ENCODE measurements at places on chromosomes 16 and 17.

DNA sequence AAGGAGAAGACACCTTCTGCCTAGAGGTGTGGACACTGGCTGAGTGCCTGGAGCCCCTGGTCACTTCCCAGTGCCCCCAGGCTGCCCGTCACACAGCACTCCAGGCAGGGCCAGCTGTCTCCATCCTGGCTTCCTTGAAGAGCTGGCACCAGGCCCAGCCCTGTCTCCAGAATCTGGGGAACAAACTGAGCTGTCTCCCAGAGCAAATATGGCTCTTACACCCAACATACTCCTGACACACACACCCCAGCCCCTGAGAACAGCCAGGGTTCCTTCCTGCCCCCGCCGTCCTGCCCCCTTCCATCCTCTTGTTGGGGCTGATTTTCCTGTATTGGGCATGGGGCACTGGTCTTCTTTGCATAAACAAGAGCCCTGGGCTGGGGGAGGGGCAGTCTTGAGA lies 9.1 kb downstream of the NHERF1 start:
- DNase-seq, result no peak

DNA sequence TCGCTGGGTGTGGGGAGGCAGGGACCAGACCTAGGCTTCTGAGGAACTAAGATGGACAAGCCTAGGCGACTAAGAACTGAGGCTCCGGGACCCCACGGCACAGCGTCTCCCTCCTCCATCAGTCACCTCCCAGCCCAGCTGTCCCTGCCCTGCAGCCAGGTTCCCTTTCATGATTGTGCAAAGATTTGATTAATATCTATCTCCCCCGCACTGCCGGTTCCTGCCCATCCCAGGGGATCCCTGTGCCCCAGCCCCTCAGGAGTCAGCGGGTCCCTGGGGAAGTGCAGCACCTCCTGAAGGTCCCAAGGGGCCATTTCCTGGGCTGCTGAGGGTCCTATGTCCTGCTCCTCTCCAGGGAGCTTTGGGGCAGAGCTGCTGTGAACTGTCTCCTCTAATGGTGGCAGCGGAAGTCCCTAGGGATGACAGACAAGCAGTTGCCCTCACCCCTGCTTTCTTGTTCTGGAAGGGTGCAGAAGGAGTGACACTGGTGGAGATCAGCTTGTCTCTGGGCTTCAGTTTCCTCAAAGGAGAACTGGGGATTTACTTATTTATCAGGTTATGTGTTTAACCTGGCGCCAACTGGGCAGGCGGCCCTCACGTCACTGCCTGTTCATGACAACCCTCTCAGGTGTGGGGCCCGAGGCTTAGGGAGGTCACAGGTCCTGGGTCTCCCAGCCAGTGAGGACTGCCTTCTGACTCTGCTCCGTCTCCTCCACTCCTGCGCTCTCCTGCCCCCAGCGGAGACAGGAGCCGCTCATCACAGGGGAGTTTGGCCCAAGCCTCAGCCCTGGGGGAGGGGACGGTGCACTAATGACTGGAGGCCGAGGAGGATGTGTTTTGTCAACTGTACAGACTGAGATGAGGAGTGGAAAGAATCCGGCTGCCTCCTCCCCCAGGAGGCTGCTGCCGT lies 1.9 kb upstream of the C16orf74 start:
- DNase-seq, result no peak

GRCh38 chr17:1058423-1059130 lies 61.6 kb downstream of the TIMM22 start:
- peak; percentile 38 for DNase-seq

- no peak for DNase-seq
Observed at GRCh38 chr16:84546669-84547545, 42.4 kb upstream of the MEAK7 start.

- no peak for DNase-seq
Observed at GRCh38 chr16:71460236-71460635, 1.8 kb downstream of the ZNF23 start.

- no peak for DNase-seq
Observed at GRCh38 chr17:4968486-4969046, 949 bp upstream of the SPAG7 start.

GRCh38 chr17:2266865-2267228 lies 36.7 kb downstream of the SMG6 start:
- no peak for DNase-seq

DNA sequence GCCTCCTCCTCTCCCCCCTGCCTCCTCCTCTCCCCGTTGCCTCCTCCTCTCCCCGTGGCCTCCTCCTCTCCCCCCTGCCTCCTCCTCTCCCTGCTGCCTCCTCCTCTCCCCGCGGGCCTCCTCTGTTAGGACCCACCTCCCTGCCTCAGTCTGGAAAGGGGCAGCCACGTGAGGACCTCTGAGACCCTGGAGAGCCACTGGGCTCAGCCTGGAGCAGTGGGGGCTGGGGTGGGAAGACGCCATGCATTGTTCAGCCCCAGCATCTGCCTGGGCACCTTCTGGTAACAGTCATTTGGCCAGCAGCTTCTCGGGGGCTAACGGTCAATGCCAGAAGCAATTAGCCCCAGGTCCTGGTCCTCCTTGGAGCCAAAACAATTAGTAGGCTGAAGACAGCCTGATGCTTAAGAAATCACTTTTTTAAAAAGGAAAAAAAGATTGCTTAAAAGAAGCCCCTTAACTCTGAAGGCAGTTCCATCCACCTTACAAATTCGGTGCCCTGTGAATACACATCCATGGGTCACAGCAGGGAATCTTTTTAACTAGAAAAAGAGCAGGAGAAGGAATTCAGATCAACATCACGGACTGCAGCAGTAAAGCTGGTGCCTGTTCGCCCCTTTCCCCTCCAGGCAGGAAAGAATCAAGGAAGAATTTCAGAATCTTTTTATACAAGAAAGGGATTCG lies 29.8 kb downstream of the NXN start:
- DNase-seq, result no peak

DNA sequence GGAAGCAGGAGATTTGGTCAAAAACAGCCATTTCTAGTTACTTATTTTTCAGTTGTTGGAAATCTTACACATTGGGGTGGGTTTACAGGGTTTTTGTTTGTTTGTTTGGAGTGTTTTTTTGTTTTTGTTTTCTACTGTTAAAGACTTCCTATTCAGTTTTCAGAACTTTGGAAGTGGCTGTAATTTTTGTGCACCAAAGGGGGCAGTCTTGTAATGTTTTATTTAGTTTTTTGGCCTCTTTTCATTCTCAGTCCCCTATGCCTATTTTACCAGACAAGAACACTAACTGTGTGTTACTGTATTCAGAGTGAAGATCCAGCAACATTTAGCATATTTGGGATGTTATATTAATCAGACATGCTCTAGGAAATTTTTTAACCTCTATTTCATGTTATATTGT lies 20.6 kb downstream of the TPPP3 start:
- no peak for DNase-seq

DNA sequence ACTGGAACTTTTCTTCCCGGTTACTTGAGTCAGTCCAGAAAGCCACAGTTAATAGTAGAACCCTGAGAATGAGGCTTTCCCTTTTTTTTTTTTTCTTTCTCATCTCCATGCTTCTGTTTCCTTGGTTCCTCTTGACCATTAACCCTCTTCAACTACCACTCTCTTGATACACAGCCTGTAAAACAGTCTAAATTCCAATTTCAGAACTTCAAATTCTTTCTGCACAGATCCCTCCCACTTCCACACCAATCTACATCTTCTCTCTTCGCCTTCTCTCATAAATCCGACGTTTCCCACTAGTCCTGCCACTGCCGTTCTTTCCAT lies 588 bp downstream of the METTL16 start:
- DNase-seq, result no peak

GRCh38 chr16:85286066-85286831 lies 174.0 kb upstream of the CIBAR2 start:
- no peak for DNase-seq

DNA sequence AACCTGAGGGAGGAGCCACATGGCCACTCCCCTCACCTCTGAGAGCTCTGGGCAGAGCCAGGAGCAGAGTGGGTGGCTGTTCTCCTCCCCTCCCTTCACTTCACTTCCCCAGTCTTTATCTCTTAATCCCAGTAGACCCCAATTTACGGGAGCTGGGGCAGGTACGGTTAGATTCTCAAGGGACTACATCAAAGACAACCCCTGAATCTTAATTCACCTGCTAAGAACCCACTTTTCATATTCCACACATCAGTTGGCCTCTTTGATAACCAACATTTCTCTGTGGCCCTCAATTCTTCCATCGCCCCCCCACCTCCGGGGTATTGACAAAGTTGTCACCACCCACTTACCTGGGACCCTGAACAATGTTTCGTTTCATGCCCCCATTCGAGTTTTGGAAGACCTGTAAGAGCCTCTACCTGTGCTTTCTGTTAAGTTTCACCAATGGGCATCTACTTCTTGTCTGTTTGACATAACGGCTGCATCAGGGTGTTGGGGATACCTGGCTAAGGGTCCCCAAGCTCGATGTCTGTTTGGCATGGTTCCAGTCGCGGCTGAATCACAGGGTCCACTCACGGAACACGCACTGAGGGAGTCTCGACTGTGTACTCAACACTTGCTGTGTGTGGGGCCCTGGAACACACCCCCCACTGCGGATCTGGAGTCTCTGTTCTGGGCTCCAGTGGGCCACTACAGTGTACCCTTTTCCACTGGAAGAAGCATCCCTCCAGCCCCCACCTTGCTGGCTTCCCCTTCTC lies 27.8 kb downstream of the SLC38A8 start:
- no peak for DNase-seq

- DNase-seq, result no peak
Observed at GRCh38 chr17:61247439-61247838, 152.2 kb upstream of the TBX2 start.

DNA sequence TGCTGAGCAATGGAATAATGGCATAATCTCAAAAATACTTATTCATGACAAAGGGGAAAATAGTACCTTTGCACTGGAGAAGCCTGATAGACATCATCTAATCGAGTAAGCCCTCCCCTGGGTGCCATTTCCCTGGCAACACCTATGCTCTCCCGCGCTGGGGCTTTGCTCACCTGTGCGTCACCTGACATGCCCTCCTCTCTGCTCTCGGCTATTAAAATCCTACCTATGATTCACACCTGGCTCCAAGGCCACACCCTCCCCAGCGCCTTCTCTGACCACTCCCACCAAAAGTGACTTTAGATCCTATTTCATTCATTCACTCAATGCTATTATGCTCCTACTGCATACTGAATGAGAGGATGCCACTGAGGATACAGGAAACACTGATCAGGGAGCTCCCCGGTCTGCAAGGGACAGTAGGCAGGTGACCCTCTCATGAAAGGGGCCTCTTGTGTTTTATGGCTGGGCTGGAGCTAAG lies 83.9 kb downstream of the NT5M start:
- no peak for DNase-seq

DNA sequence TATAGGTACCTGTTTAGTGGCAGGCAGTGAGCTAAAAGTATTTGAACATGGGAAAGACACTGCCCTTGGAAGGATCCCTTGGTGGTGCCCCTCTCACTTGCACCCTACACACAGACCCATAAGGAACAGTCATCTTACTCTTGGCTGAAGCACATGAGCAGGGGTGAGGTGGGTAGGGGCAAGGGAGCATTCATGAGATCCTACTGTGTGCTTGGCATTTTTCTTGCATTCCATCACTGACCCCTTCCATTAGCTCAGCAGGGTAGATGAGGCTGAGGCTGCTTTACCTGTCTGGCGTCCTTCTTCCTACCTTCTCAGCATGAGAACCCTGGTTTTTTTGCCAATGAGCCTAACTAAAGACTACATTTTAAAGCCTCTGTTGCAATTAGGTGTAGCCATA lies 48.3 kb downstream of the CCT6B start:
- DNase-seq, result no peak

DNA sequence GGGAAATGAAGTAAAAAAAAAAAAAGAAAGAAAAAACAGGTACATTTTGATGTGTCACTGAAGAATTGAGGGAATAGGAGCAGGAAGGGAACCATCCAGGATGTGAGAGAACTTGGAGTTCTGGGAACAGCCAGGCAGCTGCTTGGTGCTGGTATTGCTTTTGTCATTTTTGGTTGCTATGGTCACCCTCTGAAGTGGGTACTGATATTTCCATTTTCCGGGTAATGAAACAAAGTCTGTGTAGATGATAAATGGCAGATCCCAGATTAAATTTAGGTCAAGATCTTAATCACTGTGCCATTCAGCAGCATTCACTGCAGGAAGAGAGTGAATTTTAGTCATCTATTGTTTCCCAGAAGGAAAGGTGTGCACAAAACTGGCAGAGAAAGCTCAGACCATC lies 93.6 kb downstream of the ABCA8 start:
- no peak for DNase-seq

GRCh38 chr16:67936124-67936879 lies at the start of gene PSMB10:
Gene PSMB10, minus strand, starts transcription at chr16:67936850. Its CDS starts 101 bp downstream, at chr16:67936749.
- no peak for DNase-seq

- DNase-seq, result peak; percentile 78
Observed at GRCh38 chr17:39800540-39800939, 62.8 kb downstream of the GRB7 start.

- DNase-seq, result peak; percentile 82
Observed at GRCh38 chr17:9576521-9577372, at the start of gene CFAP52. Gene CFAP52, plus strand, starts transcription at chr17:9576642. Its CDS starts 54 bp downstream, at chr17:9576696.

DNA sequence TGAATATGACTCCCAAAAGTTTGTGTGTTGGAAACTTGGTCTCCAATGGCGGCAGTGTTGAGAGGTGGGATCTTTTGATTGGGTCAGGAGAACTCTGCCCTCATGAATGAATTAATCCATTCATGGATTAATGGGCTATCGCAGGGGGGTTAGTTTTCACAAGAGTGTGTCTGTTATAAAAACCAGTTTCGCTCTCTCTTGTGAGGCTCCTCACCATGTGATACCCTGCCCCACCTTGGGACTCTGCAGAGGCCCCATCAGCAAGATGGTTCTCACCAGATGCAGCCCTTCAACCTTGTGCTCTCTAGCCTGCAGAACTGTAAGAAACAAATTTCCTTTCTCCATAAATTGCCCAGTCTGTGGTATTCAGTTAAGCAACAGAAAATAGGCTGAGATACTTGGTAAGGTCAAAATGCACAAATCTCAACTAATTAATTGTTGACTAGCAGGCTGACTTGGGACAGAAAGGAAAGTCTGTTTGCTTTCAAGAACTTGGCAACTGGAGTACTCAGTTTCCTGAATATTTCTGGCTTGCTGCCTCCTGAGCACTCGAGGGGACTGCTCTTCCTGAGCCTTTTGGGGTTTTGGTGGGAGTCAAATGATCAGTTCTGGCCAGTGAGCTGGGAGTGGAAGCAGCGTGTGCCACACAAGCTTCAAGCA lies 13.8 kb upstream of the CCL17 start:
- no peak for DNase-seq

DNA sequence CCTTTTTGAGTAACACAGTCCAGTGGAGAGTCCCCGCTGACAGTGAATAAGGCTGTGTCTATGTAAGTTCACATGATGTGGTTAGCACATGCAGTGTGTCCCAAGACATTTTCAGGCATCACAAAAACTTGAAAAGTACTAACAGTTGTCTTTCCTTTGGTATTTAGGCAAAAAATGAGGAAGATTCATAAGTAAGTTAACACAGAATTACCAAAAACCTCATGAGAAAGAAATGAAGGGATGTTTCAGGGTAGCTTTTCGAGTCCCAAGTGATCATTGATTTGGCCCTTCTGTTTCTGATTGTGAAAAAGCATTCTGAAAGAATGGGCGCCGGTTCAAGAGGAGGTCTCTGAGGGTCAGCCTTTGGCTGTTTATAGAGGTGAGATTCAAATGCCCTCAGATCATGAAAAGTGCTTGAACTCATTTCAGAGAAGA lies 529 bp upstream of the ASPA start:
- DNase-seq, result no peak

GRCh38 chr16:70790815-70791214 lies 10.1 kb downstream of the VAC14 start:
- no peak for DNase-seq

GRCh38 chr17:45951403-45951802 lies 47.6 kb upstream of the STH start:
- DNase-seq, result no peak

All from CD4-positive, alpha-beta T cell treated with Interleukin-10 for 1 hour (primary cell).